ENCODE measurements at places on chromosomes 2 and 18. TPM values are rescaled to one million over a fixed set of nuclear protein-coding genes. Genes with fewer than 3 reads are reported as not detected.

The CARF gene
- 1.9 TPM for polyA plus RNA-seq

The KLHL30 gene
- not detected for polyA plus RNA-seq

The RFTN2 gene
- 1.2 TPM for polyA plus RNA-seq

The COLEC11 gene
- polyA plus RNA-seq: 16.8 TPM

The LRRTM1 gene
- polyA plus RNA-seq: 0.74 TPM

The TMEM169 gene
- 1.2 TPM for polyA plus RNA-seq

The LYPD1 gene
- polyA plus RNA-seq: 6.9 TPM

The FHOD3 gene
- polyA plus RNA-seq: 68.7 TPM

The ITGA6 gene
- 5.7 TPM for polyA plus RNA-seq

The AQP12B gene
- polyA plus RNA-seq: 0.48 TPM

The PPP1R1C gene
- 2.4 TPM for polyA plus RNA-seq

The POTEF gene
- not detected for polyA plus RNA-seq

The CHRND gene
- not detected for polyA plus RNA-seq

The CYTIP gene
- 3.9 TPM for polyA plus RNA-seq

The ALPG gene
- polyA plus RNA-seq: not detected

The CNNM3 gene
- 6.7 TPM for polyA plus RNA-seq

The CAPN14 gene
- polyA plus RNA-seq: 0.16 TPM

The C18orf54 gene
- 0.30 TPM for polyA plus RNA-seq

The STPG4 gene
- polyA plus RNA-seq: not detected

The RBBP8 gene
- 11.6 TPM for polyA plus RNA-seq

The CETN1 gene
- polyA plus RNA-seq: not detected

The AQP12A gene
- not detected for polyA plus RNA-seq

The PROKR1 gene
- 0.17 TPM for polyA plus RNA-seq

The GRB14 gene
- 152 TPM for polyA plus RNA-seq

The PARD3B gene
- polyA plus RNA-seq: 4.9 TPM

The MFSD2B gene
- polyA plus RNA-seq: 0.16 TPM

The VIT gene
- 2.0 TPM for polyA plus RNA-seq

The MC4R gene
- polyA plus RNA-seq: not detected

The RABL2A gene
- polyA plus RNA-seq: 34.4 TPM

The SERPINB4 gene
- polyA plus RNA-seq: not detected

The CPO gene
- 5.7 TPM for polyA plus RNA-seq

The IL36A gene
- not detected for polyA plus RNA-seq

The LHCGR gene
- polyA plus RNA-seq: 4.3 TPM

The TIA1 gene
- polyA plus RNA-seq: 81.9 TPM

The CCDC85A gene
- polyA plus RNA-seq: 0.18 TPM

The KCMF1 gene
- 63.3 TPM for polyA plus RNA-seq

The LCT gene
- not detected for polyA plus RNA-seq

The ARHGAP28 gene
- polyA plus RNA-seq: 2.7 TPM

The LINC00305 gene
- polyA plus RNA-seq: not detected

The MC5R gene
- not detected for polyA plus RNA-seq

The PLCL1 gene
- polyA plus RNA-seq: 3.1 TPM

The KIAA2012 gene
- polyA plus RNA-seq: not detected

The C2orf81 gene
- polyA plus RNA-seq: 7.1 TPM

The CNOT11 gene
- 9.5 TPM for polyA plus RNA-seq

The SGPP2 gene
- 0.61 TPM for polyA plus RNA-seq

The ID2 gene
- 93.0 TPM for polyA plus RNA-seq

The GPR155 gene
- 10.3 TPM for polyA plus RNA-seq

The COL5A2 gene
- polyA plus RNA-seq: 9.4 TPM

The DSG1 gene
- polyA plus RNA-seq: not detected

The SLC11A1 gene
- polyA plus RNA-seq: 6.3 TPM

All from adrenal gland (tissue), 19 donors.